AG04449 (cell line): ENCODE measurements at places on chromosomes 4 and X.

GRCh38 chr4:3266076-3266475, 17.1 kb downstream of the MSANTD1 start:
- no peak for DNase-seq

GRCh38 chr4:65046192-65047133, 623.8 kb downstream of the EPHA5 start:
- no peak for DNase-seq

- no peak for DNase-seq
These were observed 3.7 kb upstream of the BEX4 start for GRCh38 chrX:103211012-103211715.

- no peak for DNase-seq
These were observed 274.3 kb upstream of the TACR3 start for GRCh38 chr4:103994059-103994458.
